ENCODE measurements at places on chromosomes 6 and 20.

DNA sequence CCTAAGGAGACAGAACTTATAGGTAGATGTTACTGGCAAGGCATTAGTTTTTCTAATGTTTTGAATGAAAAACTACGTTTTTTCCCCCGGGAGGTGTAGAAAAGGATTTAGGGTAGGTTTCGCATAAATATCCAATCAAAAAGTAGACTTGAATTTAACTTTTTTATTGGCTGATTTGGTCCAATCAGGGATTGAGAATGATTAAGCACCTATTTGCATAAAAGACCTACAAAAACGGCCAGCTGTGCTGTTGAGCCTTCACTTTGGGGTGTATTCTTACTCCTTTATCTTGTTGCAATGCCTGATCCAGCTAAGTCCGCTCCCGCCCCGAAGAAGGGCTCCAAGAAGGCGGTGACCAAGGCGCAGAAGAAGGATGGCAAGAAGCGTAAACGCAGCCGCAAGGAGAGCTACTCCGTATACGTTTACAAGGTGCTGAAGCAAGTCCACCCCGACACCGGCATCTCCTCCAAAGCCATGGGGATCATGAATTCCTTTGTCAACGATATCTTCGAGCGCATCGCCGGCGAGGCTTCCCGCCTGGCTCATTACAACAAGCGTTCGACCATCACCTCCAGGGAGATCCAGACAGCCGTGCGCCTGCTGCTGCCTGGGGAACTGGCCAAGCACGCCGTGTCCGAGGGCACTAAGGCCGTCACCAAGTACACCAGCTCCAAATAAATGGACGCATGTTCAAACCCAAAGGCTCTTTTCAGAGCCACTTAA lies 113.5 kb upstream of the BTN3A2 start:
- no peak for DNase-seq

DNA sequence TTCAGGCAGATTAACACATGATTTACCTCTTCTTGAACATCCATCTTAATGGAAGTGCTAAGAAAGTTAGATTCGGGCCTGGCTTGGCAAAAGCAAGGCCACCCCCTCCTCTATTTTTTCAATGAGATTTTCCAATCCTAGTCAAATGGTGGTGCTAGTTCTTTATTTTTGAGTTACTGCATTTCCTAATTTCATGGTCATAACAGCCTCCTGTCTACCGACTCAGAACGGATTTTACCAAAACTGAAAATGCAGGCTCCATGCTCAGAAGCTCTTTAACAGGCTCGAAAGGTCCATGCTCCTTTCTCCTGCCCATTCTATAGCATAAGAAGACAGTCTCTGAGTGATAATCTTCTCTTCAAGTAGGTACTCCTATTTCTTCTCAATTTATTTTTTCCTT lies 117.2 kb upstream of the ESR1 start:
- no peak for DNase-seq

DNA sequence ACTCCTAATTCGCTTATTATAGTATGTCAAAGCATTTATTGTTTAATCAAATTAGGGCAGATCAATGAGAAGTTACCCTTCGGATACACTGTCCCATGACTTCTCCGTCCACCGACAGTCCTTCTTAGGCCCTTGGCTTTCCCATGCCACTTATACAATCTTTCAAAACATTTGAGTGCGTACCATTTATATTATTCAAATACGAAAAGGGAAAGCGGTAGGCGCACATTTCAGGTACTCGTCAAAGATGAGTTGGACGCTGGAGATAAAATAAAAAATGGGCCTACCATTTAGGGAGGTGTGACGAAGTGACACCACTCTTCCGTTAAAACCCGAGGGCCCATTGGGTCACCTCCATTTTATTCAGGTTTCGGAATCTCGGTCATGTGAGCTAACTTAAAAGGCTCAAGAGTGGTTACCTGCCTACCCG lies 542 bp upstream of the AFG1L start:
- DNase-seq = no peak

DNA sequence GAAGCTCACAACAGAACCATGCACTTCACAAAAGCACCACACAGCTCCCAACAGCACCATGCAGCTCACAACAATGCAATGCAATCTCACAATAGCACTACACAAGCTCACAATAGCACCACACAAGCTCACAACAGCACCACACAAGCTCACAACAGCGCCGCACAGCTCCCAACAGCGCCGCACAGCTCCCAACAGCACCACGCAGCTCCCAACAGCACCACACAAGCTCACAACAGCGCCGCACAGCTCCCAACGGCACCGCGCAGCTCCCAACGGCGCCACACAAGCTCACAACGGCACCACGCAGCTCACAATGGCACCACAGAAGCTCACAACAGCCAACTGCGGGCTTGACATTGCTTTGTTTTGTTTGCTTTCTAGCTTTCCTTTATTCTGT lies 198.1 kb downstream of the DLL1 start:
- DNase-seq = no peak

- DNase-seq = no peak
Measured at GRCh38 chr6:132725471-132725870, 11.6 kb upstream of the VNN1 start.

GRCh38 chr20:23279836-23280235 lies 70.8 kb upstream of the NXT1 start:
- no peak for DNase-seq

DNA sequence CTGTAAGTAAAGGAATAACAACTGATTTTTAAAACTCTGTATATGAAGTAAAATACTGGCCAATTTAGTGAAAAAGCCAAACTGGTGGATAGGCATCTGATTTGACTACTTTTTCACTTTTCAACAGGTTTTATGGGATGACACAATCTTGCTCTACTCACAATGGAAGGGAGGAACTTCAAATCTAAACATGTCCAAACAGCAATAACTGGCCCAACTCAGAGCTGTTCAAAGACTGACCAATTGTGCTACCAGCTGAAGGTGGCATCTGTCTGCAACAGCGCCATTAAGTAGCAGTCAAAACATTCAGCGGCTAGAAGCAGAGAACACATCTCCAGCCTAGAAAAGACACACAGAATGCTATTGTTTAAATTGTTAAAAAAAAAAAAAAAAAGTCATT lies 44.6 kb downstream of the SESN1 start:
- DNase-seq = no peak

DNA sequence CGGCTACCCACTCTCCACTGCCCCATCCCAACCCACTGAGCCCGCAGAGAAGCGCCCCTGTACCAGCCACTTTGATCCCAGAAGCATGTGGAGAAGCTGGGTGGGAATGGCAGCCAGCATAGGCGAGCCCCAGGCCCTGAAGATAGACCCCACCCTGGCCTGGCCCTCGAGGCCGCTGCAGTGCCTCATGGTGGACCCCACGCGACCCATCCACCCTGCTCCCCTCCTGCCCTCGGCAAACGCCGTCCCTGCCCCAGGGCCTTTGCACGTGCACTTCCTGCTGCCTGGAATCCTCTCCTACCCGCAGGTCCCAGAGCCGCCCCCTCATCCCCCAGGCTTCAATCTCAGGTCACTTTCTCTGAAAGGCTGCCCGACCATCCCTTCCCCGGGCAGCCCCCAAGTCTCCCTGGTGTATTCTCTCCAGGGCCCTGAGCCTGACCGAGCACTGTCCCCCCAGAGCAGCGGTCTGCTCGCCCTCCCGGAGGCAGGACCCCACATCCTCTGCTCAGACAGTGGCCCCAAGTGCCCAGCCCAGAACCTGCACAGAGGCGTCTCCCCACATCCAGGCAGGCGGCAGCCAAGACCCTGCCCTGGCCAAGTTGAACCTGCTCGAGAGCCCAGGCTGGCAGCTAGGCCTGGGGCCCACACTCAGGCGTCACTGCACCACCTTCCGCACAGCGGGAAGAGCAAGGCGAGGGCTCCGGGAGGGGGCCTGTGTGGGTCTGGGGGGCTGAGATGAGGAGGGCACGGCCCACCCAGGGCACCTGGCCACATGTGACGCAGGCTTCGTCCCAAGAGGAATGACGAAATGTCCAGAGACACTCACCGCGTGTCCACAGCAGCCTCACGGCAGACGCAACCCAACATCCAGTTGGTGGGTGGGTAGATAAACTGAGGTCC lies 14.0 kb downstream of the KCNQ2 start:
- DNase-seq = no peak

- DNase-seq = no peak
Measured at GRCh38 chr6:13303668-13304017, 24.7 kb downstream of the TBC1D7 start.

- DNase-seq = no peak
Measured at GRCh38 chr20:9019833-9020232, 49.1 kb upstream of the PLCB4 start.

GRCh38 chr20:35049776-35050352 lies 42.7 kb downstream of the TRPC4AP start:
- DNase-seq = no peak

- DNase-seq = no peak
Measured at GRCh38 chr6:37006793-37007339, 1.4 kb downstream of the FGD2 start.

DNA sequence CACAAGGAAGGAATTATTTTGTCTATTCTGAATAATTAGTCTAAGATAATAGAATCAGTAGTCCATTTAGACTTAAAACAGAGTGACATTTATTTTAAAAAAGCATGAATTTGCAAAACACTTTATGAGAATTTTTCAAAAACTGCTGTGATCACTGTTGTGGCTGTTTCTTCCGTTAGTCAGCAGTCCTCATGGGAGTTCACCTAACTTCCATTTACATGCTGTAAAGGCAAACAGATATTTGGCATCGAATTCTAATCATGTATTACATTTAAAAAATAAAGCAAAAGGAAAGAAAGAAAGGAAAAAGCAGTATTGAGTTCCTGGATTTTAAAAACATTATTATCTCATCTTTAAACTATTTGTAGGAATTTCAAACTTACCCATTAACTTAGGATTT lies 111.8 kb downstream of the MTHFD1L start:
- DNase-seq = no peak

- DNase-seq = no peak
Measured at GRCh38 chr6:3561725-3562124, 104.9 kb upstream of the SLC22A23 start.

- DNase-seq = no peak
Measured at GRCh38 chr6:139402876-139403386, 28.5 kb upstream of the CITED2 start.

DNA sequence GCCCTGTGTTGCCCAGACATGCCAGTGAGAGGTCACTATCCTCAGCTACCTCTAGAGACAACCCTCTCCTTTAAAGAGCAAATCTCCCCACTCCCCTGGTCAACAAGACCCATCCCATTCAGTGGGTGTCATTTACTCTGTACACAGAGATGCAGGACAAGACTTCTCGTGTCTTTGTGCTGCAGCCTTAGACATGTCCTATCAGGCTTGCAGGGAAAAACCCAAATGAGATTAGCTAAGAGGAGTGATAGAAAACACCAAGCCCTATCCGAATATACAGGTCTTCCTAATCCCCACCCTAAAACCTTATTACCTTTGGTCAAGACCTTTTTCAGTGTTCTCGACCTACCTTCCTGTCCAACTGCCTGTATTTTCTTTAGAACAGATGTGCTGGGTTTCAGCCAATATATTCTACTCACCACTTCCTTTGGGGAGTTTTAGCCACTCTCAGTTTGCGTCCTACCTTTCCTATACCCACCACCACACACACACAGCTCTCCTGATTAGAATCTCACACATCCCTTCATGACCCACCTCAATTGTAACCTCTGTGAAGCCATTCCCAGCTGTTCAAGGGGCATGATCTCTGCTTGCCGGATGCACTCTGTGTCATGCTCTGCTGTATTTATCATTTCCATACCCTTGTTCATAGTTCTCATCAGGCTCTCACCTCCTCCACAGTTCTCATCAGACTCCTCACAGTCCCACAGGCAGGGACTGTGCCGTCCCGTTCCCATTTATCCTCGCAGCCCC lies 39.7 kb downstream of the TRAM2 start:
- no peak for DNase-seq

GRCh38 chr6:10407674-10408054 lies 7.2 kb downstream of the TFAP2A start:
- DNase-seq = no peak

GRCh38 chr6:162178666-162179065 lies 548.9 kb downstream of the PRKN start:
- DNase-seq = no peak

DNA sequence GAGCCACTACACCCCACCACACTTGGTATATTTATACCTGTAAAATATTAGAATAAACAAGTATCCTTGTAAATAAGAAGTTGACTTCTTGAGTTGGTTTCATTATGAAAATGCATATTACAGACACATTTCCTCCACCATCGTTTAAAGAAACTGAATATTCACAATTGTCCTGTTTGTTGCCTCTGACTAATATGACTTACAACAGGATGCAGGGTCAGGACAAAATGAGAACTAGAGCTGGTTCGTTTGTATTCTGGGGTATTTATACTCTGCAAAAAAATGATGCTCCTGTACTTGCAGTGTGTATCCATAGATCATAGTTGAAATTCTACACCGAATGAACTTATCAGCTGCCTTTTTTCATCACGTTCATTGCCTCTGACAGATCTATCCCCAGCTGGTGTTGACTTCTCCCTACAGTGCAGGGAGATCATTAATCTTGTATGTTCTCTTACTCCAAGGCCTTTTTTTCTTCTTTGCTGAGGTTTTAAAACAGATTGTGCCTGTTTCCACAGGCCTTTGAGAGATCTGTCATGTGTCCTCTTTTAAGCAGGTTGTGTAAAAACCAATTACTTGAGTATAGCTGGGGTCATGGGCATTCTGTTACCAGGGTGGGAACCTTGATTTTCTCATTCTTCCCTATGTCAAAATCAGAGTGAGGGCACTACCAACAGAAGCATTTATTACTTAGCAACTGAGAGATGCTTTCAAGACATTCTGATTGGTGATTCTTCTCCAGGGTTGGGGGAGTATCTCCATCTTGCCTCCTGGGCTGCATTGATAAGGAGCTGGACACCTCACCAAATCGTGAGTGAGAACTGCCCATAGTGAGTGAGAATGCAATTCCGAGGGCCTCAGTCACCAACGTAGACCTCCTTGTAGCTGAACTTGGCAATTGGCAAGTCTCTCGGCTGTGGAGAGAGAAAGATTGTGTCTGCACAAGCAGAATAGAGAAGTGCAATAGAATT lies 78.8 kb upstream of the CD83 start:
- DNase-seq = no peak

GRCh38 chr6:27290065-27290849 lies 21.8 kb downstream of the POM121L2 start:
- DNase-seq = no peak

DNA sequence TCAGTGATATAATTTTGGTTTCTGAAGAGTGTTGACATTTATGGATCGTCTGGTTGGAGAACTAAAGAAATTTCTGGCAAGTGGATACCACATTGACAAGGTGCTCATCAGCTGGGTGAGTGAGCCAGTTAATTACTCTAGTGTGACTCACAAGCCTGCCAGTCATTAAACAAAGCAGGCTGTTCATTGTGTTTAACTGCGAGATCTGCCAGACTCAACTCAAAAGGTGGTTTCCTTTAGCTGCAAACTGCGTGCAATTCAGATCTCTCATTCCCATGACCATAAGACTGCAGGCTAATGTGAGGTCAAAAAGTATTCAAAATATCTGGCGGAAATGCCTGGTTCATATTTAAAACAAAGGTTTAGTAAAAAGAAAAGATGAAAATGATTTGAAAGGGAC lies 32.5 kb upstream of the IYD start:
- no peak for DNase-seq

- DNase-seq = no peak
Measured at GRCh38 chr6:130140084-130140483, 82.7 kb downstream of the SAMD3 start.

- no peak for DNase-seq
Measured at GRCh38 chr6:47787620-47788497, 6.0 kb downstream of the OPN5 start.

All from cortex of kidney (tissue), 1 donor.